NCI-H1417 (cell line): ENCODE measurements at places on chromosomes 1 and 21.

DNA sequence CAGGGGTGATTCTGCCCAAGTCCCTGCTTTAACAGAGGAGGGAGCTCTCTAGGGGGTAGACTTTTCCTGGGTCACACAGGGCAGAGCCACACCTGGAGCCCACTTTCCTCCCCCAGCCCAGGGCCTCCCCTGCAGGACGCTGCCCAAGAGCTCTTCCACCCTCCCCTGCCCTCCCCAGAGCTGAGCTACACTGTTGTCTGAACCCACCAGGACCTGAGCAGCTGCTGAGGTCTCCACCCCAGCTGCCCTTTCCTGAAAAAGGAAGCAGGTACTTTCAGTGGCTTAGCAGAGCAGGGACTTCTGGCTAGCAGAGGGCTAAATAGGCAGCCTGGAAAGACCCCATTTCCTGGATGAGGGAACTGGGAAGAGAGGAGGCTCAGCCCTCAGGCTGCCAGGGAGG lies 169.3 kb upstream of the ETV3 start:
- peak; percentile 28 for DNase-seq

DNA sequence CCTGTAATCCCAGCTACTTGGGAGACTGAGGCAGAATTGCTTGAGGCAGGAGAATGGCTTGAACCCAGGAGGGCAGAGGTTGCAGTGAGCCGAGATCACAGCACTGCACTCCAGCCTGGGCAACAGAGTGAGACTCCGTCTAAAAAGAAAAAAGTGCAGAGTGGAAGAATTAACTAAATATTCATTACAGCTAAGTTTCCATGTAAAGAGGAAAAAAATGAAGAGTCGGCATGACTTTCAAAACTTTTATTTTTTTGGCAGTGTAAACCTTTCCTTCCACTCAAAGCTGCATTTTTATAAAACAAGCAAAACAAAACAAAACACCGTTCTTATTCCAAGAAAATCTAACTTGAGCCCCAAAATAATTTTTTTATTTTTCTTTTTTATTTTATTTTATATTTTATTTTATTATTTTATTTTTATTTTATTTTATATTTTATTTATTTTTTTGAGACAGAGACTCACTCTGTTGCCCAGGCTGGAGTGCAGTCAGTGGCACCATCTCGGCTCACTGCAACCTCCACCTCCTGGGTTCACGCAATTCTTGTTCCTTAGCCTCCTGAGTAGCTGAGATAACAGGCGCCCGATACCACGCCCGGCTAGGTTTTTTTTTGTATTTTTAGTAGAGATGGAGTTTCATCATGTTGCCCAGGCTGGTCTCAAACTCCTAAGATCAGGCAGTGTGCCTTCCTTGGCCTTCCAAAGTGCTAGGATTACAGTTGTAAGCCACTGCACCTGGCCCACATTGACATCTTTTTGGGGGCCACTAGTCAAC lies 62.9 kb downstream of the PACC1 start:
- DNase-seq, result no peak

DNA sequence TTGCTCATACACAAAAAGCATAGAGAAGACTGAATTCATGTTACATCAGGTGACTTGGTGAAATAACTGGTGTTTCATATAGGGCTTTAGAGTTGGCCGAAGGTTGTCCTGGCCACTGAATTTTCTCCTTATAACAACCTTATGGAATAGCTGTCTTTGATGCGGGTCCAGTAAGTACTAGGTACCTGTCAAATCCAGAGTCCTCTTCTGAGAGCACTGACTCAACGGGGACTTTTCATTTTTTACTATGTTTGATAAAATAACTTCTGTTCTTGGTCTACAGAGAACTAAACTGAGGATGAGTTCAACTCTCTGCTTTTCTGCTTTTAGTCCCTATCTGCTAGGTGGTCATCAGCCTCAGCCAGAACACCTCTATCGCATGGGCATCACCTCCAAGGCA lies 76.1 kb upstream of the JAK1 start:
- no peak for DNase-seq

- no peak for DNase-seq
These were observed 43.9 kb downstream of the ATP1A1 start for GRCh38 chr1:116416854-116417513.

GRCh38 chr1:243848858-243849420 lies 1.1 kb downstream of the AKT3 start:
- DNase-seq, result peak; percentile 18
